NCI-H82 (cell line): ENCODE measurements at places on chromosomes 4 and X.

DNA sequence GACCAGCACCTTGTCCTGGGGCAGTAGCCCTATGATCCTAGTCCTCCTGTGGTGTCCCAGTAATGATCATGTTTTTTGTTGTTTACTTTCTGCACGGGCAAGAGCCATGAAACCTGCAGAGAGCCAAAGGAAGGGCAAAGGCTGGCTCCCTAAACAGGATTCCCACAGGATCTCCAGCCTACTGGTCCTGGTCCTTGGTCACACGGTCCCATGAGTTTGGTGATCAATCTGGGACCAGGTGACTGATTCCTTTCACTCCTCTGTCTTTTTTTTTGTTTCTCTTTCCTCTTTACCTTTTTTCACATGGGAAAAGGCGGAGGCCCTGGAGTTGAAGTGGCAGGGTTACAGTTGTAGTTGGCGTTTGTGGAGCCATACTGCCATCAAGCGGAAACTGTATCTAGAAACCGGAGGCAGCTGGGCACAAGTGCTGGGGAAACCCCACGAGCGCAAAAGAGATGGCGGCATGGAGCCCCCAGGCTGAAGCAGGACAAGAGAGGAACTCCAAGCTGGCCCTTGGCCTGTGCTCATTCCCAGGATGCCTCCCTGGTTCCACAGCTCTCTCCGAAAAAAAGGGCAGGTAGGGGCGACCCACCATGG lies 34.6 kb downstream of the NBDY start:
- no peak for DNase-seq

DNA sequence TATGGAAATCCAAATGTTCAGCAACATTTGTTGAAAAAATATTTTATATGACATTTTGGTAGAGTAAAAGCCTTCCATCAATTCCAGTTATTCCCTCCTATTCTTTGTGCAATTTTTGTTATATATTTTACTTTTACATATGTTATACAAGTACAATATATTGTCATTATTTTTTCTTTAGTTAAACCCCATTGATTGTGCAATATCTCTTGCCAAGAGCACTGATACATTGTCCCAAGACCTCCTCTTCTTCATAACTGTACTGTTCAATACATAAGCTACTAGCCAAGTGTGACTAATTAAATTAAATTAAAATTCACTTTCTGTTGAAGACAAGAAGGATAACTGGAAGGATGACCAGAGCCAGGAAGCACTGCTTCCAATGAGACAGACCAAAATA lies 527.5 kb downstream of the TMA16 start:
- DNase-seq, result no peak

- DNase-seq, result no peak
Measured at GRCh38 chr4:110797486-110797885, 174.6 kb upstream of the PITX2 start.

DNA sequence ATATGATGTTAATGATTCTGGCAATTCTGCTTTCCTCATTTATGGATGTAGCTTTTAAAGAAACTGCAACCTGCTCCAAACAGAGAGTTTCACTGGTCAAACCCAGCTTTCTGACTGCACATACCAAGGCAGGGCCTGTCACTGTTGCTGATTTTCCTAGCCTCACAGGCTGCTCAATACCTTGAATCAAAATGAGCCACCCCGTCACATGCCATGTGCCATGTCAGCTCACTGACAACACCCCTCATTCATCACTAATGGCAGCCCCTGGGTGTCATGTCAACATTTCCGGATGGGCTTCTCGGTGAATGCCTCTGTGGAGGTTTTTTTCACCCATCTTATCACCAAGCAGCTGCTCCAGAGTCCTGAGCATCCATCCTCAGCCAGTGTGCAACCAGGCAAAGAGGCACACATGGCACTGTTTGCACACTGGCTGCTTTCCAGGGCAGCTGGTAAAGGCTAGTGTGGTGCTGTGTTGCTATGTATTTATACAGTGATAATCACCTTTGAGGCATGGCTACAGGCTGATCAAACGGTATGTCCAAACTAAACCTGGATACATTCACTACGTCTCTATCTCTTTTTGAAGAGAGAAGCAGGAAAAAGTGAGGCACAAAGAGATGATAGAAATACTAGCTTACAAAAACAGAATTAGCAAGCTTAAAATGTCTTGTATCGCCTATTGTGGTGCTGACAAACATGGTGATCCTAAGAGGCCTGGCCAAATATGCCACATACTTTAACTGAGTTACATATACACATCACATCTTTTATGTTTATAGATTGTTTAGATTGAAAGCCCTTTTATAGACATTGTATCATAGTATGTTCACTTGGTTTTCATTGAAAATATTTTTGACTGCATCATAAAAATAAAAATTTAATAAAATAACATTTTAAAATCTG lies 94.6 kb upstream of the INPP4B start:
- DNase-seq, result no peak

- DNase-seq, result peak; percentile 35
Measured at GRCh38 chrX:45743081-45743533, 542.4 kb upstream of the DIPK2B start.
